Stimulated activated CD8-positive, alpha-beta memory T cell treated with anti-CD3 and anti-CD28 coated beads, Interleukin-12 subunit alpha, Interleukin-12 subunit beta, amount 100 ng/mL, for 1 hour (primary cell): ENCODE measurements at places on chromosomes 1 and 21.

DNA sequence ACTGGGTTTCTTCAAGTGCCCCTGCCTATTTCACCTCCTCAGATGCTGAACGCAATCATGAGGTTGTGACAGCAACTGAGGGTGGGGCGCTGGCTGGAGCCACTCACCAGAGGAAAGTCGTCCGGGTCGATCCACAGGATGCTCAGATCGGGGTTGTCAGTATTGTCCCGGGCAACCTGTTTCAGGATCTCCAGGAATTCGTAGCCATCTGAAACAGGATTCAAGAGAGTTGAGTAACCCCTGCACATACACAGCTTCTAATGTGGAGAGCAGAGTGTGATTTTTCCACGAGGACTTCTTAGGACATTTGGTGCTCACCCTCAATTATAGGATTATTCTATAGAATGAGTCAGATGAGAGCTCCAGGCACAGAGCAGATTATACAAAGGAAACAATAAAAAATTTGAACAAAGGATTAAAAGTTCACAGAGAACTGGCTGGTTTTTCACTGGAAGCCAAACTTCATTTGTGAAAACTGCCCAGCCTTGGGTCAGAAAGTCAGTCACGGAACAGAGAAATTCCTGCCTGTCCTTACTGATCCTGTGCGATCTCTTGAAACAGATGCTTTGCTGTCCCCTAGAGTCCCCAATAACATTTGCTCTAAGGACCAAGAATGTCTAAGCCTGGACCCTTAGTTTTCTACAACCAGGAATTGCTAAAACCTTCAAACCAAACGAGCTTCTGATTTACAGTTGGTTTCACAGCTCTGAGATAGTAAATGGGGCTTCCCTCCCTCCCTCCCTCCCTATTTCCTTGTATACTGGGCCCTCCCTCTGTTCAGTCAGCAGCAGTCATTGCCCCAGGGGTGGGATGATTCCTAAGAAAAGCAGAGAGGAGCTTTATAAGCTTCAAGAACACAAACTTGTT is 63.2 kb downstream of the CASQ2 start:
- no peak for DNase-seq

- no peak for DNase-seq
These were observed 417.6 kb downstream of the PTPRU start for GRCh38 chr1:29653886-29654450.

GRCh38 chr1:197374428-197374827 is 106.4 kb downstream of the CRB1 start:
- DNase-seq = no peak

GRCh38 chr21:14844001-14844400 is 220.8 kb downstream of the NRIP1 start:
- DNase-seq = no peak

DNA sequence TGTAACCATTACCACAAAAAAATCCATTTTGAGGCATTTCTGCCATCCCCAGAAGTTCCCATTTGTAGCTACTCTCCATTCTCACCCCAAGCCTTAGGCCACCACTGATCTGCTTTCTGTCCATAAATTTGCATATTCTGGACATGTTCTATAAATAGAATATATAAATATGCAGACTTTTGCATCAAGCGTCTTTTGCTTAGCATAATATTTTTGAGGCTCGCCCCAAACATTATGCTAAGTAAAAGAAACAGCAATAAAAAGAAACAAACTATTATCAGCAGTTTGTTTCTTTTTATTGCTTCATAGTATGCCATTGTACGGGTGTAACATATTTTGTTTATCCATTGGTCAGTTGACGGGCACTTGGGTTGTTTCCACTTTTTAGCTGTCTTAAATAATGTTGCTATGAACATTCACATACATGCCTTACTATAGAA is 7.9 kb downstream of the TFAP2E start:
- no peak for DNase-seq
